Activated T-cell treated with anti-CD3 and anti-CD28 coated beads for 48 hours (primary cell): ENCODE measurements at places on chromosomes 4 and X.

DNA sequence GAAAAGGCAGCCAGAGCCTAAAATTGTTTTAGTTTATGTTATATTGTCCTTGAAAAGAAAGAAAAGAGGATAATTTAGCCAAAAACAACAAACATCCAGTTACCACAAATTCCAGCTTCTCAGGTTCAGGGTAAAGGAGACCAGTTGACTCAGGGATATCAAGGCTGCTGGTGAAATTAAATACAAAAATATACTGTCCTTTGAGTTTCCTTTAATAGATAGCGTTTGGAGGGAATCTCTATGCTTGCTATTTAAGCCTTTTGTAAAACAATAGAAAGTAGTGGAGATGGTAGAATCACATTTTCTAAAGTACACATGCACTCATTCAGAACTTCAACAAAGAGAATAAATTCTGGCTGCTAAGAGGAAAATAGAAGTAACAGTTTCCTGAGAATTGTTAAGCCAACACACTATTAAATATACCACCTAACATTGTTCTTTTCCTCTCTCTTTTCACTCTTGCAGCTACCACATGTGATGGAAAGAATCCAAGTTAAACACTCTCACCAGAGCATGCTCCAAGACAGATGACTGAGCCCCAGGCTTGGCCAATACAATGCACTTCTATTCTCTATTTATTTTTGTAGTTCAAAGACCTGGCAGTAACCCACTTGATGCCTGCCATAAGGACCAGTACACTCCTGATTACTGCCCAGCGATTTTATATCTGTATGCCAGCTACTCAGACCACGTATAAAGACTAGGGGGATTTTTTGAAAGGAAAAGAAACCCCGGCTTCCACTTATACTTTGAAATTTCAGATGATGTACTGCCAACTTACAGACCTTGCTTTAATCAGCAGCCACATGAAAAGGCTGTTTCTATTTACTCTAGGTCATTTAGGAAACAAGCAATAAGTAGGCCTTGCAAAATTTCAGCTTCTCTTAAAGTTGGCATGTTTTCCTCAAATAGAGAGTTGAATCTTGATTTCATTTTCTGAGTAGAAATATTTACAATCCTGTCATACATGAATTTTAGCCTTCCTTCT is 756.9 kb downstream of the FAT4 start:
- no peak for DNase-seq

DNA sequence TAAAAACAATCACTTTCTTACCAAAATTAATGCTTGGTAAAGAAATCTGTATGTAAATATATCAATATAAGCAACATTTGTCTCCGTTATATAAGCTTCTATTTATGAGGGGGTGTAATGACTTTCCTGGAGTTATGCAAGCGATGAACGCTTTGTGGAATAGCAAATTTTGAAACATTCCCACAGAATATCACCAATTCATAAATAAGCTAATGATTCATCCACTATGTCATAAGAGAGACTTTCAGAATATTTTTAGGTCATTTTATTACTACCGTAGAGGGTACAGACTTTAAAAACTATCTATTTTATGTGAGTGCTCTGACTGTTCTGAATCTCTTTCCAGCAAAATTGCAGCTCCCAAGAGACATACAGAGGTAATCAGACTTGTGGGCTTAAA is 179.5 kb upstream of the FTHL17 start:
- DNase-seq = no peak

GRCh38 chrX:87634361-87634760 is 116.8 kb downstream of the KLHL4 start:
- DNase-seq = no peak

- DNase-seq = no peak
Measured at GRCh38 chr4:63211776-63212479, 1197.3 kb downstream of the TECRL start.

- no peak for DNase-seq
Measured at GRCh38 chrX:108091878-108092291, 307 bp downstream of the ATG4A start.

GRCh38 chr4:56253666-56254305 is 133.5 kb downstream of the AASDH start:
- DNase-seq = no peak

- DNase-seq = no peak
Measured at GRCh38 chrX:118679290-118679689, 48.1 kb upstream of the IL13RA1 start.

DNA sequence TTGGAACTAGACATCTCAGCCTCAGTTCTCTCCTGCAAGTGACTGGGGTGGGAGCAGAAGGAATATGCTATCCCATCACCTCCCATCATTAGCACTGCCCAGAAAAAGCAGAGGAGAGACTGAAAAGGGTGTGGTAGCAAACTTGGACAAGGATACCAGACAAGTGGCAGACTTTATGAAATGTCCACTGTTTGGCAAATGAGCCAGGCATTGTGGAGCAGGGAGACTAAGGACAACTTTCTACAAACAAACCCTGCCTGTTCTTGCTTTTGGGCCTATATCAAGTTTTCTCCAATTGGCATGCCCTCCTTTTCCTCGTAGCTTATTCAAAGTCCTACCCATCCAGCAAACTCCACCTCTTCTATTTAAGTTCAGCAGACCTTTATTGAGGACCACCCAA is 41.6 kb downstream of the ZCCHC12 start:
- no peak for DNase-seq
